ENCODE measurements at places on chromosomes 6 and 20.

GRCh38 chr20:11001764-11002540 lies 328.2 kb upstream of the JAG1 start:
- no peak for DNase-seq

DNA sequence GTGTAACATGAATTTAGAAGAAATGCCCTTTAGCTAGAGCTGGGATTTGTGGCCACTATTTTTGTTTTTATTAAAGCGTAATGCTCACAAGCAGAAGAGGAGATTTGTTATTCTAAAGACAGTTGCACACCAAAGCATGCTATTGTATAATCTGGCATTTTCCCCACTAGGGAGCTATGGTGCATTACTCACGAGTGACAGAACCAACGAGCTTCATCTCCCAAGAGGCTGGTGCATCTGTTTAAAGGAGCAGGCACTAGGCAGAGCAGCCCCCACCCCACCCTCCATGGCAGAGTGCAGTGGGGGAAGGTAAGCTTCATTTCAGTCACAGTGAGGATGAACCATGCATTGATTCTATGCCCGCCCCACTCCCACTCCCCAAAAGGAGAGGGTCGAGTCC lies 287.3 kb upstream of the TSHZ2 start:
- no peak for DNase-seq

DNA sequence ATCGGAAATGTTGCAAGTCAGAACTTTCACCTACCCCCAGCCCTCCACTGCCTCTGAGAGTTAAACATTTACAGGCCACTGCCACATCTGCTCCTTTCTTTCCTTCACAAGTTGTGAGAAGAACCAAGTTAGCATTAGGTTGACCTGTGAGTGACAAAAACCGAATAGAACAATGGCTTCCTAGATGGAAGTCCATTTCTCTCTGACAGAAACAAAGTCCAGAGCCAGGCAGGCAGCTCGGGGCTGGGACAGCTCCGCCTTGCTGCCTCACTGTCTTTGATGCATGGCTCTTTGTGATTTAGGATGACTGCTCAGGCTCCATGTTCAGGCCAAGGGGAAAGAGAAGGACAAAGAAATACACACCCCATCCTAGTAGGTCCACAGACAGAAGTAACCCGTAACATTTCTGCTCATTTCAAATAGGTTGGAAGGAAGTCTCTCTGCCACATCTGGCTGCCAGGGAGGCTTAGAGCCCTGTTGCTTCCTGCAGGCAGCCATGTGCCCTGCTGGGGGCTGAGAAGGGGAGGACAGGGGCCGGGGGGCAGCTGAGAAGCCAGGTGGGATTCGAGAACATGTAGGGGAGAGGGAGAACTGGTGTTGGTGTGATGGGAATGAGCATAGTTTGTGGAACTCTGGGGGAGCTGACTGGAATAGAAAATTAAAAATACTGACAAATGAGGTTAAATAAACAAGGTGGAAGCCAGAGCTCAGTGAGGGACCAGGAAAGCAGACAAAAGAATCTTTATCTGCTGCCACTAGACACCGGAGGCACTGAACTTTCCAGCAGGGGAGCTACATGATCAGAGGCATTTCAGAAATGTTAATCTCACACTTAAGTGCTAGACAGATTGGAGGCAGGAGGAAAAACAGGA lies 19.5 kb upstream of the IER3 start:
- no peak for DNase-seq

DNA sequence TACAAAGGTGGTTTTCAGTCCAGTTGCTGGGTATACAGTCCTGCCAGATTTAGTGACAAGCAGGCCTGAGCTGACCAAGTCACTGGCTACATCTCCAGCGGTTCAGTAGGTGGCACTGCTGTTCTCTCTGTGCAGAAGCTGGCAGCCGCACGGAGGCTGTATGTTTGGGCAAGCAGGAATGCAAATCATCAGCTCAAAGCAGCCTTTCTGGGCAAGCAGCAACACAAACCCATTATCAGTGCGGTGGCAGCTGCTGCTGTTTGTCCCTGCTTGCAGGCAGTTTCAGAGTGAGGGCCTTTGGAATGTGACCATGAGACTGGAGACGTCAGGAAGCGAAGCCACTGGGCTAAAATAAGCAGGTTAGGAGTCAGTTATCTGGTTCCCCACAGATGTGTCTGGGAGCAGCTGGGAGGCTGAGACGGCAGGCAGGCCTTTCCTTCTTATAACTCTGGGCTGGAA lies 72.5 kb downstream of the TXLNB start:
- peak; percentile 49 for DNase-seq

GRCh38 chr6:2224847-2225382 lies 20.5 kb downstream of the GMDS start:
- DNase-seq: no peak

- no peak for DNase-seq
These were observed 100.3 kb downstream of the GMPR start for GRCh38 chr6:16338577-16339264.

GRCh38 chr6:43339168-43339567 lies 30.3 kb downstream of the ZNF318 start:
- no peak for DNase-seq

DNA sequence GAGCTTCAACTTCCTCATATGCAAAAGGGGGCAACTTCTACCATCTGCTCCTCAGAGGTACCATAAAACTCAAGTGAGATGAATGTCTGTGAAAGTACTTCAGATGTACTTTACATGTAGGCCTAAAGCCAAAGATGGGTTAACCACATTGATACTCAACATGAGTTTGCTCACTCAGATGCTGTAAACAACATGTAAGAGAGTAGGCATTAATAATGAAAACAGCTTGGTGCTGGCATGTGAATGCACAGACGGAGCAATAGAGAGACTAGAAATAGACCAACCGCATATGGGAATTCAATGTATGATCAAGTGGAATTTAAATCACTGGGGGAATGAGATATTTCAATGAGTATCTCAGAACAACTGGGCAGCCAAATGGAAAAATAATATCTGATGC lies 143.8 kb upstream of the CDYL start:
- DNase-seq: no peak

- no peak for DNase-seq
These were observed 2.5 kb downstream of the PERP start for GRCh38 chr6:138104618-138105213.

- DNase-seq: no peak
These were observed 2.7 kb upstream of the COL9A3 start for GRCh38 chr20:62814060-62814708.

- no peak for DNase-seq
These were observed 15.2 kb downstream of the APMAP start for GRCh38 chr20:24977336-24977735.

DNA sequence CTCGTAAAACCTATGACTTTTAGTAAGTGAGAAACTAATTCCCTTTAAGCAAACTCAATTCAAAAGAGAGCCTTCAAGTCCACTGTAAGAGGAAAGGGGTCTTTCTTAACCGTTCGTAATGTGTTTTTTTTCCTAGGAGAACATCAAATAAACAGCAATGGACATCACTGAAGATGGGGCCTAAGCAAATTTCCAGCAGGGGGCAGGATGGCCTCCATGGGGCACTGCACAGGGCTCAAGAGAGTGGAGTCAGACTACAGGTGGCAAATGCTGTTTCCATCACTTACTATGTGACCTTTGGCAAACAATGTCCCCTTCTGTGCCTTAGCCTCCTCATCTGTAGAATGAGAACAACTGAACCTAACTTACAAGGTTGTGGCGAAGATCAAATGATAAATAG lies 88.7 kb downstream of the ARHGAP18 start:
- DNase-seq: peak; percentile 11
